RWPE1 (cell line): ENCODE measurements at places on chromosomes 11 and 22.

DNA sequence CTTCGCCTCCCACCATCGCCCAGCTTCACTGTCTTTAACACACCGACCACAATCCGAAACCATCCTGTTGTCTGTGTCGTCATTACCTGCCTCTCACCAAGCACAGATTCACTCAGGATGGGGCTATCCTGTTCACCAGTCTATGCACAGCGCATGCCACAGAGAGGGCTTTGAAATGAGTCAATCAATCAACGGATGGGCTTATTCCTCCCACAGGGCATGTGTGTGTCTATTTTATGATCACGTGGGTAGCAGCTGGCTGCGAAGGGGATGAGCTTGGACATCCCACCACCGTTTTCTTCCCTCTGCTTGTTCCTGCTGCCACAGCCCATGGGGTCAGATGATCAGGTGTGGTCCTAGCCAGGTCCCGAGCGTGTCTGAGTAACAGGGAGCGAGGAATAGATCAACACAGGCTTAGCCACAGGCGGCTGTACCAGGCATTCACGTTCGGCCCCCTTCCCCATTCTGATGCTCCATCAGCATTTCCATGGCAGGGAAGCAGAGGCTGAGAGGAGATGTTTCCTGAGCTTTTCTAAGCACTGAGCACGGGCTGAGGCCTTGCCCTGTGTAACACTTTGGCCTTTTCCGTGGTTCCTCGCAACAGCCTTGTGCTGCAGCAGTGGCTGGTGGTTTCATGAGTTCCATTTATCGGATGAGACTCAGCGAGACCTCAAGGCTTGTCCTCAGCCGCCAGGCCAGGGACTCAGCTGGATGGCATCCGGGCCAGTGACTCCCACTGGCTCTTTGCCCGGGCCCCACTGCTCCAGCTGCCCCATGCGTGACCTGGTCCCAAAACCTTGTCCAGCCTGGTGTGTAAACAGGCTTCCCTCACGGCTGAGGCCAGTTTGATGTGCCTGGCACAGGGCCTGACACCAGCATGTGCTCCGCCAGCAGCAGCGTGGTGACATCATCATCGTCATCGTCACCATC, 48.1 kb upstream of the FGF3 start:
- no peak for DNase-seq

DNA sequence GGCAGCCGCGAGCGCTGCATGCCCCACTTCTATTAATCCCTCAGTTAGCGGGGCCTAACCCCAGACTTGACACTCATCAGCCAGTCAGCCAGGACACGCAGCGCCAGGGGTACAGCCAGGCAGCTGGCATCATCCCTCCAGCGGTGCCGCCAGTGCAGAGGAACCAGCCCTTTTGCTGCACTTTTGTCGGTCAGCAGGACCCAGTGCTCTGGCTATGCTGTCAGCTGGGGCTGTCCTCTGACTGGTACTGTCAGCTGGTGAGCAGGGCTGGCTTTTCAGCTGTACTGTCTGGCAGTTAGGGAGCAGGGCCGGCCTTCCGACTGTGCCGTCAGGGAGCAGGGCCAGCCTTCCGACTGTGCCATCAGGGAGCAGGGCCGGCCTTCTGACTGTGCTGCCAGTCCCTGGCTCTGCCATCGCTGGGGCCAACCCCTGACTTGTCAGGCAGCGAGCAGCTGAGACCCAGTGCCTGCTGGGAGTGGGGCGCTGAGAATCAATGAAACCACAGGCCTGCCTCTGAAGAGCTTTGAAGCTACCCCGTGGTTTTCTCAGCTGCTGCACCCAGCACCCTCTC, 115.4 kb downstream of the KIAA1671 start:
- no peak for DNase-seq

GRCh38 chr11:102733232-102733875, 8.6 kb upstream of the MMP8 start:
- DNase-seq: peak; percentile 74

DNA sequence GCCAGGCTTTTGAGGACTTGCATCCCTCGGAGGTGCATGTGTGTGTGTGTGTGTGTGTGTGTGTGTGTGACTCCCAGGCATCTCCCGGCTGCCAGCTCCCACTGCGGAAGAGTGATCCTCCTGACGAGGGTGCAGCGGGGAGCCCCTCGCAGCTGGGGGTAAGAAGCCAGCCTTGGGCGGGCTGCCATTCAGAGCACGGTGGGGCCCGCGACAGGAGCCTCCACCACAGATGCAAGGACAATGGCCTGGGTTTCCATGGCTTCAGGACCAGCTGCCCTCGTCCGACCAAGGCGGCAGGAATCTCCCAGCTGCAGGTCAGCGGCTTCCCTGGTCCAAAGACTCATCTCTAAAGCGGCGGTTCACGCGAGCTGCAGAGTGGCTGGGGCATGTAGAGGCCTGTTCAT, 908.5 kb downstream of the BRD1 start:
- DNase-seq: no peak

DNA sequence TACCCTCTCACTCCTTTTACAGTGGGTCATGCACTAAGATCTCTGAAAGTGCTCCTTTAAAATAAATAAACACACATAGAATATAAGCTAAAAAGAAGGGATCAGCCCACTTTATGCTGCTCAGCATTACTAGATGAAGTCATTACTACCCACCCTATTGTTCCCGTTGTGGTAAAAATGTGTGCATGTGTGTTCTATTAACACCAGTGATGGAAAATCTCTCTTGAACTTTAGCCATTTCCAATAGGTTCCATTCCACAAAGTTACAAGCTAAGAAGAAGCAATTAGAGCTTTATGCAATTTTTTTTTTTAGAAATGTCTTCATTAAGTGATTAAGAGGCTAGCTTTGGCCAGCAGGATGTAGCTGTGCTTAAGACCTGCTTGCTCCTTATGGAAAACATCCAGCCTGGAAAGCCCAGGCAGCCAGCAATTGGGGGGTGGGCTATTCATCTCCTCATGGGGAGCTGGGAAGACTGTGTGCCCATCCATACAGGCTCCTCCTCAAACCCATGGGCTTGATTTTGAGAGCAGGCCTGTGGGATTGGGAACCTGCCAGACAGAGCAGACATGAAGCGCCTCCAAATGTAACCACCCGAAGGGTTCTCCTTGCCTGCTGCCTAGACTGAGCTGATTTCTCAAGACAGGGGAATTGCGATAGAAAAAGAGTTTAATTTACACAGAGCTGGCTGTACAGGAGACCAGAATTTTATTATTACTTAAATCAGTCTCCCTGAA, 92.9 kb upstream of the PARVA start:
- no peak for DNase-seq

GRCh38 chr11:128424271-128424711, 163.1 kb downstream of the ETS1 start:
- DNase-seq: no peak

DNA sequence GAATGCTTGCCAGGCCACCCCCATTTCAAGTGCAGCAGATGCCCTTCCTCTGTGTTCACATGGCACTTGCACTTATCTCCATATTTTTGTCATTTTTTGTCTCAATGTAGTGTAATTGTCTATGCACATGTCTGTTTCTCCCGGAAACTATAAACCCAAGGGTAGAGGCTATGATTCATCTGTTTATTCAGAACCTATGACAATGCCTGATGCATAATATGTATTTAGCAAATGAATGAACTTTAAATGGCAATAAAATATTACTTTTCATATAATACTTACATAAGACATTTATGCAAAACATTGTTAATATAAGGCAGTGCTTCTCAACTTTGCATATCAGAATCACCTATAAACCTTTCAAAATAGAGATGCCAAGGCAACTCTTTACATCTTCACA, 6.7 kb downstream of the PAK1 start:
- no peak for DNase-seq

DNA sequence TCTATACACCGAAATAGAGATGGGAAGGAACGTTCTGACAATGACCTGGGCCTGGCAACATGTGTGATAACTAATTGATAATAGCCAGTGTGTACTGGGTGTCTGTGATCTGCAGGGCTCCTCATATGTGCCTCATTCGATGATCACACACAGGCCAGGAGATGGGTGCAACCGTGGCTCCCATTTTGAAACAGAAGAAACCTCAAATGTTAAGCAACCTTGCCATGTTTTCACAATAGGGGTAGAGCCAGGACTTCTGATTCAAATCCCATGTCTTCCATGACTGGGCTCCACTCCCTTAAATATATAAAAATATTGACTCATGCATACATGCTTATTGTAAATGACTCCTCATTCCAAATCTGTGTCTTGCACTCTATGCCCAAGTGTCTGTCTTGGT, 11.1 kb downstream of the APOL3 start:
- no peak for DNase-seq

GRCh38 chr22:42766860-42767259, 46.2 kb upstream of the A4GALT start:
- DNase-seq: no peak

GRCh38 chr11:125773516-125773915, 5.1 kb downstream of the PATE2 start:
- DNase-seq: no peak

DNA sequence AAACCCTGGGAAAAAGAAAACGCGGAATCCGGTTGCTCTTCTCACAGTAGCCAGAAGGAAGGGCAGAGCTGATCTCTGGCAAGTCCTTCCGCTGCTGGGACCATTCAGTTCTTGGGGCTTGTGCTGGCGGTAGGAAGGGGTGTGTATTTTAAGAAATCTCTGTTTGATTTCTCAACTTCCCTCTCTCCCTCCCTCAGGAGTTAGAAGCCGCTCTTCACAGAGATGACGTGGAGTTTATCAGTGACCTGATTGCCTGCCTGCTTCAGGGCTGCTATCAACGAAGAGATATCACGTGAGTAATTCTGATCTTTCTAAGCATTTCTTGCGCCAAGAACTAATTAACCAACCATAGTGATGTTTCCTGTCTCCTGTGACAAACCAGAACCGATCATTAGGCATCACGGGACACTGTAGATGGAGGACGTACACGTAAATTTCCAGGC, 85.9 kb upstream of the SLC25A18 start:
- DNase-seq: no peak

- no peak for DNase-seq
These were observed 98.2 kb downstream of the MYO18B start for GRCh38 chr22:25840167-25840566.

- DNase-seq: no peak
These were observed 203.1 kb downstream of the RAB38 start for GRCh38 chr11:87972133-87972532.

DNA sequence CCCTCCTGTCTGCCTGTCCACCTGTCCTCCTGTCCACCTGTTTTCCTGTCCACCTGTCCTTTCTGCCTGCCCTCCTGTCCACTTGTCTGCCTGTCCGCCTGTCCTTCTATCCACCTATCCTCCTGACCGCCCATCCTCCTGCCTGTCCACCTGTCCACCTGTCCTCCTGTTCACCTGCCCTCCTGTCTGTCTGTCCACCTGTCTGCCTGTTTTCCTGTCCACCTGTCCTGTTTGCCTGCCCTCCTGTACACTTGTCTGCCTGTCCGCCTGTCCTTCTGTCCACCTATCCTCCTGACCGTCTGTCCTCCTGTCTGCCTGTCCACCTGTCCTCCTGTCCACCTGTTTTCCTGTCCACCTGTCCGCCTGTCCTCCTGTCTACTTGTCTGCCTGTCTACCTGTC, 682.8 kb downstream of the TBC1D22A start:
- DNase-seq: no peak

DNA sequence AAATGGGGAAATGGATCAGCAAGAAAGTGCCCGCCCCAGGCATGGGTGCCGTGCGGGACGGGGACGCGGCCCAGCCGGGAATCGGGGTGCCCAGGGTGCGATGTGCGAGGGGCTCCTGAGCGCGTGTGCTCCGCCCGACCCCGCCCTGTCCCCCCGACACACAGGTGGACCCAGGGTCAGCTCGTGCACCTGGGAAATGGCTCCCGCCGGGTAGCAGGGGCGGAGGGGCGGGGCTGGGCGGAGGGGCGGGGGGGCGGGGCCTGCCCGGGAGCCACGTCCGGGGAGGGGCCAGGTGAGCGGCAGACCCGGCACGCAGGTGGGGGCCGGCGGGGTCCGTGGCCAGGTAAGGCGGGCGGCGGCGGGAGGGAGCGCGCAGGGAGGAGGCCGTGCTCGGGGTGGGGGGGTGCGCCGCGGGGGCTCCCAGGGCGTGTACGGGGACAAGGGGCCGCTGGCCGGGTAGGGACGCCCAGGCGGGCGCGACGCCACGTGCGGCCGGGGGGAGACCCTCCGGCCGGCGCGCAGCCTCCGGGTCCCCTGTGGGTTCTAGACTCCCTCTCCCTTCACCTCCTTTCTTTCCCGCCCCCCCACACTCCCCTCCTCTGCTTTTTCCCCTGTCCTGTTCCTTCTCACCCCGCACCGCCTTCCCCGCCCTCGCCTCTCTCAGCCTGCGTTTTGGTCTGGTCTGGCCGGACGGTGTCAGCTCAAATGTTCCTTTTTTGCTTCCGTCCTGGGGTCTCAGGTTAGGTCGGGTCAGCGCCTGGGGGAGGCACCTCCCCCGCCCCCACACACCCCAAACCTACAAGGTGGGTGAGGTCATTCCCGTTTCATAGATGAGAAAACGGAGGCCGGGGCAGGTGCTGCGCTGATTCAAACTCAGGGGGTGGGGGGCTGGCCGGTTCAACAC, at the start of gene ARHGAP8:
TSS of gene ARHGAP8 (plus strand) at position 291 of the 904 bp plus-strand sequence. CDS start 33,953 bp downstream, outside the sequence.
- DNase-seq: peak; percentile 49

- DNase-seq: peak; percentile 89
These were observed 1.2 kb downstream of the MAJIN start for GRCh38 chr11:64970731-64971151.

- DNase-seq: no peak
These were observed 18.9 kb upstream of the PPP6R3 start for GRCh38 chr11:68441466-68442230.

- no peak for DNase-seq
These were observed 530.2 kb downstream of the DLG2 start for GRCh38 chr11:85096939-85097338.

DNA sequence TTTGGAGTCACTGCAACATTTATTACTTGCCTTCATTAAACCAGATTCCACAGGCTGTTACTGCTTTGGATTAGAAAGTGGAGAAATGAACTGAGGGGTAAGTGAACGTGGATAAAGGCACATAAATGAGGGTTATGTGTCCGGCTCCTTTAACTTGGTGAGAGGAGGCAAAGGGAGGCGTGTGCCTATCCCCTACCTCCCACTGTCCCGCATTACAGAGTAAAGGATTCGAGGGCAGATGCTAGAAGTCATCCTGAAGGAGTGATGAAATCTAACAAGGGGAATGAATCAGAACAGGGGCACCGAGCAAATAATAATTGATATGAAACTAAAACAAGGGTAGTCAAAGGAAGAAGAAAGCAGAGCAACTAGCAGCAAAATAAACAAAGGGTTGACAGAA, 147.2 kb downstream of the GRIA4 start:
- DNase-seq: no peak
